Suprapubic skin (tissue), 4 donors: ENCODE measurements at places on chromosomes 5 and 9.

DNA sequence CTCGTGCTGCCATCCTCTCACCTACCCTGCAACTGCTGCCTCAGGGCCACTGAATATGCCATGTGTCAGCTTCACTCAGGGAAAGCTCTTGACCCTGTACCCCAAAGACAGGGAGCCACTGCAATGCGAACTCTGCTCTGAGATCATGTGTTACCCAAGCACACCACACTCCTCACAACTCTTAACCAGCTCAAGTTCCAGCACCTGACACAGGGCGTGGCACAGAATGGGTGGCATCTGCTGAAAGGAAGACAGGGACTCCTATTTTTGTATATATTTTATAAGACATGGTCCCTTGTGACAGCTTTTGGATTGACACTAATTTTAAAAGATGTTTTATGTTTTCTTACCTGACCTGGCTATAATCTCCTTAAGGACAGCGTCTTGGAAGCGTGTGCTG is 10.7 kb downstream of the PHYKPL start:
- DNase-seq: no peak

GRCh38 chr5:61429906-61430305 is 97.8 kb downstream of the ZSWIM6 start:
- DNase-seq: no peak

DNA sequence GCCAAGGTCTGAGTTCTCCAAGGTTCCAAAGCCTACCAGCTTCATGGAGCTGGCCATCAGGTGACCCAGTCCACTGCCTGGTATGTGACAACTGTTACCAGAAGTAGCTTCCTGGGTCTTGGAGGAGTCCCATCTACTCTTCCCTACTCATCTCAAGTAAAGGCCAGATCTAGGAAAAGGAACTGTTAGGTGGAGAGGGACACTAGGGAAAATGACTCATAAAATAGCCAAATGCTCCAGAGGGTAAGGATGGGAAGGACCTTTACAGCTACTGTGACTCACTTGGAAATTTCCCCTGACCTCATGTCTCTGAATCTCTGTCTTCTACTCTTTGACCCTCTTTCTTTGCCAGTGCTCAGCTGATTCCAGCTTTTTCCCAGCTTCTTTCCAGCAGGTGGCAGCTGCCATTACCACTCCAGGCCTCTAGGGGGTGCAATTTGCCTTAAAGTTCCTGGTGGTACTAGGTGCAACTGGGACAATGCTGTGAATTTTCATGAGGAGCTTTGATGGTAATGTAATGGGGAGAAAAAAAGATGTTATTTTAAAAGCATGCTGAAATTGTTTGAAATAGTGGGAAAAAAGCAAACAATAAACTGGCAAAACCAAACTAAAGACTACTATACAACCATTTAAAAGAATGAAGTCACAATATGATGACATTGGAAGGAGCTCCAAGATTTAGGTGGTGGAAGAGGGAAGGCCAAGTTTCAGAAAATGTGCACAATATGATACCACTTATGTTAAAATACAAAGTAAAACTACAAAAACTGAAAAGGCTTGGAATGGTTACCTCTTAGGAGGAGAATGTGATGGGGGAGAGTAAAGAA is 27.1 kb upstream of the MYORG start:
- no peak for DNase-seq

GRCh38 chr5:97618721-97619120 is 435.7 kb upstream of the RIOK2 start:
- DNase-seq: no peak

GRCh38 chr5:10201223-10201868 is 48.3 kb downstream of the ATPSCKMT start:
- DNase-seq: no peak

DNA sequence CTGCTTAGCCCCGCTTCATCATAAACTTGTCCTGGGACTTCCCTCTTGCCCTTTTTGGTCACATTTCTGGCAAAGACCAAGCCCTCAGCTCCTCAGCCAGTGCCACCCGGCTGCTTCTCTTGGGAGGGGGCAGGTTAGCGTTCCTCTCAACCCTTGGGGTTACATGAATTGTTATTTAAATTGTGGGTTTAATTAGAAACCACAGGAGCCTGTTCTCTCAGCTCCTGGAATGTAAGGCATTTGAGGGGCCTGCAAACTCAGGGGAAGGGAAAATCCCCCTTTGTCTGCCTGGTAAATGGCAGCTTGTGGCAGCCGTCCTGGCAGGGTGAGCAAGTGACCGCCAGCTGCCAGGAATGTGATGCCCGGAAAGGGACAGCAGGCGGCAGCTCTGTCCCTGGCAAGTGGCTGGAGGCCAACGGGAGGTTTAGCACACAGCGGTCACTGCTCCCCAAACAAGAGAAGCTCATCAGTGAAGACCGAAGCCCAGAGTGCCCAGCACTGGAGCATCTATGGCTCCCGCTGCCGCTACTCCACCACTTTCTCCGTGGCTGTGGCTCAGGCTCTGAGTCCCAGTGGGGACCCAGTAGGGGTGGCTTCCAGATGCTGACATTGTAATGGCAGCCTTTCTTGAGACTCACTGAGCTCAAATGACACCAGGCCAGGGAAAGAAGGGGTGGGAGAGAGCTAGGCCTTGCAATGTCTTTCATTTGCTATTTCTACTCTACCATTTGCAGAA is 51.7 kb downstream of the SHB start:
- DNase-seq: no peak

- DNase-seq: no peak
Measured at GRCh38 chr5:80034962-80035821, at the start of gene THBS4. Gene THBS4, plus strand, starts transcription at chr5:80035348. Its CDS starts 190 bp downstream, at chr5:80035538.

GRCh38 chr5:7849681-7850394 is 1.1 kb downstream of the CFAP90 start:
- DNase-seq: peak; percentile 71

DNA sequence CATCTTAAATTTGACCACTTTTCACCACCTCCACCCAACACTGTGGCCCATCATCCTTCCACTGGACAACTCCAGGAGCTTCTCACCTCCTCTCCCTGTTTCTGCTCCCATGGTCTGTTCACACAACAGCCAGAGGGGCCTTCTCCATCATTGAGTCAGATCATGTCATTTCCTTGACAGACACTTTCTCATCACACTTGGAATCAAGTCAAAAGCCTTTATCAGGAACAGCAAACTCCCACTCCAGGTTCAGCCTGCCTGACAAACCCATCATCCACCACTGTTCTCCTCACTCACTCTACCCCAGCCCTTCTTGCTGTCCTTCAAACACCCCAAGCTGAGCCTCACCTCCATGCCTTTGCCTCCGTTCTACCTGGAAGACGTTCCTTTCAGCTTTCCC is 78.4 kb upstream of the ADRA1B start:
- no peak for DNase-seq

GRCh38 chr5:140544986-140545385 is 2.5 kb upstream of the EIF4EBP3 start:
- no peak for DNase-seq

GRCh38 chr5:99000876-99001275 is 72.1 kb upstream of the CHD1 start:
- DNase-seq: no peak

GRCh38 chr9:114394523-114395333 is 6.9 kb upstream of the AKNA start:
- no peak for DNase-seq

GRCh38 chr5:1751026-1751863 is 48.4 kb downstream of the MRPL36 start:
- no peak for DNase-seq

- no peak for DNase-seq
Measured at GRCh38 chr5:157323107-157323706, 57.3 kb downstream of the CYFIP2 start.

- DNase-seq: no peak
Measured at GRCh38 chr5:106086352-106086751, 1584.4 kb downstream of the EFNA5 start.

- no peak for DNase-seq
Measured at GRCh38 chr5:16135506-16135905, 44.1 kb downstream of the MARCHF11 start.

- no peak for DNase-seq
Measured at GRCh38 chr5:151233616-151234085, 9.8 kb upstream of the CCDC69 start.

GRCh38 chr9:37197158-37198038 is 77.0 kb downstream of the ZCCHC7 start:
- DNase-seq: no peak
